ENCODE measurements at places on chromosomes 4 and X.
A peak's percentile ranks its signal among the peaks of the same experiment; 100 is the strongest.

- DNase-seq: no peak
Measured at GRCh38 chrX:47250017-47250347, 17.2 kb downstream of the USP11 start.

DNA sequence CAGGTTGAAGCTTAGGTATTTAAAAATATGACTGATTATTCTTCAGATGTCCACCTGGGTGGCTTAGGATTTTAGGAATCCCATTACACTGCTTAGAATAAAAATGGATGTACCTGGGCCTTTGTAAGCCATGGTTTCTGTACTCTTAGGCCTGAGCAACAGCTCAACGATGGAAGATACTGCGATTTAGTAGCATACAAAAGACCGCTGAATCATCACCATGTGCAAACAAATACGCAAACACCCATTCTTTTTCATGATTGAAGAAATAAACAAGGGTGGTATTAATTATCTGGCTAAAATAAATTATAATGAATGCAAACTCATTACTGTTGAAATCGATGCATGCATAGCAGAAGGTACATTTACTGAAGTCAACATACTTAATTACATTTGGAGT lies 188.9 kb downstream of the ZNF330 start:
- DNase-seq: no peak

GRCh38 chr4:113289766-113290165 lies 240.3 kb downstream of the ANK2 start:
- no peak for DNase-seq

DNA sequence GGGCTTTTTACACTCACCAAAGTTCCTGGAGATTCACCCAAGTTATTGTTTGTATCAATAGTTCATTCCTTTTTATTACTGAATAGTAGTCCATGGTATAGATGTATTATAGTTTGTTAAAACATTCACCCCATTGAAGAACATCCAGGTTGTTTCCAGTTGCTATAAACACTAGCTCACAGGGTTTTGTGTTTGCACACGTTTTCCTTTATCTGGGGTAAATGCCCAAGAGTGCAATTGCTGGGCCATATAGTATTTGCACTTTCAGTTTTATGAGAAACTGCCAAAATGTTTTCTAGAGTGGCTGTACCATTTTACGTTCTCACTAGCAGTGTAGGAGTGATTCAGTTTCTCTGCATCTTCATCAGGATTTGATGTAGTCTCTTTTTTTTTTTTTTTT lies 57.1 kb downstream of the CBLL2 start:
- no peak for DNase-seq

DNA sequence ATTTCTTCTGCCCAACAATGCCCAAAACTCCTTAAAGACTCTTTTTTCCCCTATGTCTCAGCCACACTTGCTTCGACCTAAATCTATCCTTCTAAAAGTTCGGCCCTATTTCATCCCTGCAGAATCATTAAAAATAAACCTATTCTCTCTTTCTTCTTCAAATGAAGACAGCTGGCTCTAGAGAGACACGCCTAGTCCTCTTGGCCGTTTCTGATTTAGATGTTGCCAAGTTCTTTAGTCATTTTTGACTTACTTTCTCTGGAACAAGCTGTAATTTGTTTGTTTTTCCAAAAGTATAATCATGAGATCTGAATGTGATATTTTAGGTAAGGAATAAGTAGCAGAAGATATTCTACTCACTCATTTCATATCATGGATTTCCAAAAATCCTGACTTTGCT lies 211.6 kb downstream of the CENPC start:
- no peak for DNase-seq

DNA sequence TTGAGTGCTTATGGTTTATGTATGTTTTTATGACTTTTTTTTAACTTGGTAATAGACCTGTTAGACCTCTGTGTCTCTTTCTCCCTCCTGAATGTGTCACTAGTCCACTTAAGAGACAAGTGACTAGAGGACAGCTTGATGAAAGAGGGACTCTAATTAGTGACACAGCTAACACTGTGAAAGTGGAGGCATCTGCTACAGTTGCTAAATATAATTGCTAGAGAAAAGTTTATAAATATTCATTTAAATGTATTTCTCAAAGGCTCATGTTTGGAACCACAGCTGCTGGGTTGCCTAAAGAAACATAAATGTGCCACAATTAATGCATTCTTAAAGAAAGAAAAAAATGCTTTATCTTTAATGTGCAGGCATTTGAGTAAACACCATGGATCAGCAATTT lies 176.4 kb downstream of the FRMPD4 start:
- no peak for DNase-seq

DNA sequence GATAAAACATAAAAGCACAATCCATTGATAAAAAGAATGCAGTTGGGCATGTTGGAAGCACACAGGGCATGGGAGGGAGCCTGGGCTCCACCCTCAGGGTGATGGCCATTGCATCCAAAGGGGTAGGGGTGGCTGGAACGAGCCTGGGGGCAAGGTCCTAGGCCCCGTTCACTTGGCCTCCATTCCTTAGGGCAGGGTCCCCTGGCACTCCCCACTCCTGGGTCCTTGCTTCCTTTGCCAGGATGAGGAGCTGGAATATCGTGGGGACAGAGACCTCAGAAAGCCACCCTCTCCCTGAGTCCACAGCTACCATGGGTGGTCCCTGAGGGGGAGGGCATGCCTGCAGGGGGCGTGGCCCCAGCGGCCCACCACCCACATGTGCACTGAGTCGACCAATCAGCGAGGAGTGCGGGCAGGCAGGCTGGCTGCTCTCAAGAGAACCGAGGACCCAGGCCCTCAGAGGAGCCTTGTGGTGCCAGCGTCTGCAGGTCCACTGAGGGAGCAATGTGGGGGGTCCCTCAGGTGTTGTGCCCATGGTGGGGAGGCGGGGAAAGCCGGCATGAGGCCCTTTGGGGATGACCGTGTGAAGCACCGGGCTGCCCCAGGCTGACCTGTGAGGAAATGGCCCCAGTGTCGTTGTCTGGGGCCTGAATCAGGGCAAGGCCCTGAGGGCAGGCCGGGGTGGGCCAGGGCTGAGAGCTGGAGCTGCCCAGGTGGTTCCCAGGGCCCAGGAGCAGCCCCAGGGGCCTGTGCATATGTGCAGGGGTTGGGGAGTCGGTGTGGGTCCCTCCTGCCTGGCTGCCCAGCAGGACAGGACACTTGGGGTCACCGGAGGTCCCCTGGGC lies 78.6 kb upstream of the AMELX start:
- no peak for DNase-seq

DNA sequence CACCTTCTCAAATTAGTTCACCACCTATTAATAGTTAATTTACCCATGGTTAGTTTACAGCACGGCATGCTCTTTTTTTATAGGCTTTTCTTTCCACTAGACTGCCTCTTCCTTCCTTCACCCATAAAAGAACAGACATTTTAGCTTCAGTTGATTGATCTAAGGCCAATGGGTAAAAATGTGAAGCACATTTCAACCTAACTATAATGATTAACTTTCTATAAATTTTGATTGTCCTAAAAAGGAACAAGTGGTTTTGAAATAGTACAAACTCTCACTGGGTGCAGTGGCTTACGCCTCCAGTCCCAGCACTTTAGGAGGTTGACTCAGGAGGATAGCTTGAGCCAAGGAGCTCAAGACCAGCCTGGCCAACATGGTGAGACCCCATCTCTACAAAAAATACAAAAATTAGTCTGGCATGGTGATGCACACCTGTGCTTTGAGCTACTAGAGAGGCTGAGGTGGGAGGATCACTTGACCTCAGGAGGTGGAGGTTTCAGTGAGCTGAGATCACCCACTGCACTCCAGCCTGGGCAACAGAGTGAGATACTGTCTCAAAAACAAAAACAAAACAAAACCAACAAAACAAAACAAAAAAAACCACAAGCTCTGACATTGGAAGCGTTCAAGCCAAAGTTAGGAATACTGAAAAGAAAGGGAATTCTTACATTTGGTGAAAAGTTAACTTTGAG lies 89.9 kb upstream of the FAT1 start:
- no peak for DNase-seq

DNA sequence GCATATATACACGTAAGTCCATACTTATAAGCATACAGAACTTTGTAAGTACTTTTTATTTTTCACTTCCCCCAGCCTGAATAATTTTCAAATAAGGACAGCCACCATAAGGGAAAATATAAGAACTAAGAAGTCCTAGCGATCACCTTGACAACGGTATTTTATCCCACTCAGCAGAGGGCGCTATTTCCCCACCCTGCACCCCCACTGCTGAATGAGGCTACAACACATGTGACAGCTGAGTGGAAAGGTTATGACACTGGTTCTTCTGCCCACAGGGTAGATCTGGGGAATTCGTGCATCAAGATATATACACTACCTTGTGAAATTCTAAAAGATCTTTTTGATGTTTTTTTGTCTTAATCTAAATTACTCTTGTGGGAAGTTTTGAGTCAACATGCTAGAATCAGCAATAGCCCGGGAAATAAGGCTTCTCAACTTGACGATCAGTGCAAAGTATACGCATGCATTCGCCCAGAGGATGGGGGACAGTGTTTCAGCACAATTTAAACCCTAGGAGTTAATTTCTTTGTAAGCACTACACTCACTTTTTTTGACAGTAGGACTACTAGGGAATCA lies 151.5 kb downstream of the CORIN start:
- no peak for DNase-seq

DNA sequence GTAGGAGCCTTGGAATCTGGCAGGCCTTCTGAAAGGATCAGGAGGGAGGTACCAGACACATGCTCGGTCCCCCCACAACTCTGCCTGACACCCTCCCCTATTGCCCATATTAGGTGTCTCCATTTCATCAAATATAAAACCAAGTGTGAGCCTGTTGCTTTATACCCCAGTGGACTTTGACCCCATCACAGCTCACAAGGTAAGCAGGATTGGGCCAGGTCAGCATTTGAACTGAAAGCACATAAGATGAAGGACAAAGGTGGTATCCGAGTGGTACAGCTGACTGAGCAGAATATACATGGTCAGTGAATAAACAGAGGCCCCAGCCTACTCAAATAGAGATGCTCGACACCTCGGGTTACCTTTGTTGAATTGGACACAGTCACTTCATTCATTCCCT lies 20.0 kb downstream of the SLC25A43 start:
- no peak for DNase-seq

GRCh38 chr4:85913931-85914694 lies 439.2 kb downstream of the ARHGAP24 start:
- DNase-seq: no peak

DNA sequence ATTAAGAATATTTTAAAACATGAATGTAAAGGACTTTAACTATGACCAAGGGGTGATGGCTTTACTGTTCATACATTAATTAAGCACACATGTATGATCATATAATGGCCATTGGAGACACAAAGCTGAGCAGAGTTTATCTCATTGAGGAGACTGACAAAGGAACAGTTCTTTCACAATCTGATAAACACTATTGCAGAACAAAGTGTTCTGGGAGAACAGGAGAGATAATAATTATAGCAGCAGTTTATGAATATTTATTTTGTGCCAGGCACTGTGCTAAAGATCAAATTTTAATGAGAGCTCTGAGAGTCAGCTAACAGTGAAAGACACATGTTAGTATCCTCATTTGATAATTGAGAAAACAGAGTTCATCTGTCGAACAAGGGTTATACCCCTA lies 242.4 kb upstream of the NR3C2 start:
- DNase-seq: no peak

DNA sequence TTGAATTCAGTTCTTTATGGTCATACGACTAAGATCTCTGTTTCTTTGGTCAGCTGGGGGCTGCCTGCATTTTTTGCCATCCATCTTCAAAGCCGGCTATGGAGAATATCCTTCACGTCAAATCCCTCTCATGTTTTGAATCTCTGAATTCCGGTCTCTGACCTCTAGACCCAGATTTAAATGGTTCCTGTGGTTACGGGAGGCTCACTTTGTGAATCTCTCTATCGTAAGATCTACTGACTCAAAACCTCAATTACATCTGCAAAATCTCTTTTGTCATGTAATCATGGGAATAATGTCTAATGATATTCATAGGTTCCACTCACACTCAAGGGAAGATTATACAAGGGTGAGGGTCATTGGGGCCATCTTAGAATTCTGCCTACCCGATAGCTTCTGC lies 5.7 kb upstream of the MPC1L start:
- DNase-seq: no peak

GRCh38 chrX:113412106-113412505 lies 571.5 kb upstream of the AMOT start:
- no peak for DNase-seq

DNA sequence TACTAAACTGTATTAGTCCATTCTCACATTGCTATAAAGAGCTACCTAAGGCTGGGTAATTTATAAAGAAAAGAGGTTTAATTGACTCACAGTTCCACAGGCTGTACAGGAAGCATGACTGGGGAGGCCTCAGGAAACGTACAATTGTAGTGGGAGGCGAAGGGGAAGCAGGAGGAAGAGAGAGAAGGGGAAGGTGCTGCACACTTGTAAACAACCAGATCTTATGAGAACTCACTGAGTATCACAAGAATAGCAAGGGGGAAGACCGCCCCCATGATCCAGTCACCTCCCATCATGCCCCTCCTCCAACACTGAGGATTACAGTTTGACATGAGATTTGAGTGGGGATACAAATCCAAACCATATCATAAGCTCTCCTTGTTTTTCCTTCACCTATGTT lies 40.9 kb downstream of the RPA4 start:
- DNase-seq: no peak

- DNase-seq: no peak
Measured at GRCh38 chr4:56400560-56400959, 13.3 kb upstream of the AASDH start.

- peak; percentile 66 for DNase-seq
Measured at GRCh38 chr4:151324752-151325110, 674 bp downstream of the SH3D19 start.

DNA sequence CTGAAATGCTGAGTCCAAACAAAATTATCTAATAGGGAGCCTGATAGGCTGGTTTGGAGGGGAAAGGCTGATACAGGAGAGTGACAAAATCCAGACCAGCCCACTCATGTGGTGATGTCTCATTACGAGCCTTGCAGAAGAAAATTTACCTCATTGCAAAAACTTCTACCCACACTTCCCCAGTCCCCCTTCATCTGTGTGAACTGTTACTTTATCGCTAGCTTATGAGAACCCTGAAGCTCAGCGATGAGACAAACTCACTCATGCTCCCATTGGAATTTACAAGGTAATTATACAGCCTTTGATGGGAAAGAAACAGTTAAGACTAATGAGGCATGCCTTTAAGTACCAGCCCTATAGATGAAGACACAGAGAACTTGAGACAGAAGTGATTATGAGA lies 76.1 kb downstream of the ARHGAP6 start:
- DNase-seq: no peak
